GM23338 (cell line): ENCODE measurements at places on chromosomes 13 and 19.
A peak's percentile ranks its signal among the peaks of the same experiment; 100 is the strongest.

- peak; percentile 92 for DNase-seq
Measured at GRCh38 chr19:57803594-57804325, 11.0 kb downstream of the ZNF552 start.

- DNase-seq, result no peak
Measured at GRCh38 chr13:91193358-91193757, 154.1 kb upstream of the MIR17HG start.

- no peak for DNase-seq
Measured at GRCh38 chr13:32754179-32754578, 167.9 kb downstream of the PDS5B start.

DNA sequence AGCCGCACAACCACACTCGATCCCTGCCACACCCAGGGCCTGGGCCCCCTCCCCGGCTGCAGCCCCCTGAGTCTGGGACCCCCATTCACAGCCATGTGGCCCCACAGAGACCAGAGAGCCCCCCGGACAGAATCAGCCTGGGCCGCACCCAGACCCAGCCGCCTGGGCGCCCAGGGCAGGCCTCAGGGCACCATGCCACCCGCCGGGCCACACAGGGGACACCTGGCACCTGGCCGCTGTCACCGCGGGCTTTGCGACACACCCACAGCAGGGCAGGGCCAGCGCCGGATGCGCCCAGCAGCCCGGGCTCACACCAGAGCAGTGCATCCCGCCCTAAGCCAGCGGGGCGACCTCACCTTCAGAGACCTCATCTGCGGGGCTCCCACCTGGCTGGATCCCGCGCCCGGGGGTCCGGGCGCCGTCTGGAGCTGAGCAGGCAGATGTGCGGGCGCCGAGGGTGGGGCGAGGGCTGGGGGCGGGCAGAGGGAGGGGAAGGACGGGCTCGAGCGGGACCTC lies 443 bp downstream of the TBXA2R start:
- DNase-seq, result peak; percentile 65

GRCh38 chr19:34336781-34337271 lies 28.2 kb upstream of the GPI start:
- DNase-seq, result peak; percentile 76

GRCh38 chr19:15787611-15788155 lies at the start of gene OR10H5:
Gene OR10H5 (plus strand): TSS chr19:15787661. CDS start chr19:15794049, 6,388 bp downstream.
- DNase-seq, result no peak

- no peak for DNase-seq
Measured at GRCh38 chr13:24112791-24113190, 47.7 kb upstream of the SPATA13 start.

DNA sequence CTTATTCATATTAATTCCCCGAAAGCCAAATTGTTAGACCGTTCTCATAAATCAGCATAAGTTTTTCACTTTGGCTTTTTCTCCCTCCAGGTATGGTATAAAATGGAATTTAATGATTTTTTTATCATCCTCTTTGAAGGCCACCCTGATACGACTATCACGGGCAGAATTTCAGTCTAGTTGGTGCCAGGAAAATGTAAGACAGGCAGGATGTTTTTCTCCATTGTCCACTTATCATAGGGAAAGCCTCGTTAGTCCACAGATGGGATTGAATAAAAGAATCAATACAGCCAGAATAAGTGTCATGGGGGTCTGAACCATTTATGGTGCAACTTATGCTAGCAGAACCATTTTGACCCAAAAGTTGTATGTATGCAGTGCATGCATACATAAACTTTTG lies 566.0 kb upstream of the ARGLU1 start:
- no peak for DNase-seq

DNA sequence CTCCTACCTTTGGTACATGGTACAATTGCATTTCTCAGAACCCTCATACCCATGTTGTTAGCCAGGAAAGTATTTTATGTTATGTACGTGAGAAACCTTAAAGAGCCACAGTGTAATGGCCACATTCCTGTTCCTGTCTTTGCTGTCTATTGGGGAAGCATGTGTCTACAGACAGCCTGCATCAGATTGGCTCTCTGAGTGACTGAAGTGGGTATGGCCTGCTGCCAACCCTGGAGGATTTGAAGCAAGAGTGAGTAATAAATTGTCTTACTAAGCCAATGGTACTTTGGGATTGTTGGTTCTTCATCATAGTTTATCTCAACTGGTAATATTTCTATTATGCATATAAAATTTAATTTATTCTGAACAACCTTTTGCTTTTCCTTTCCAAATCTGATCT lies 574.1 kb downstream of the LMO7 start:
- no peak for DNase-seq

DNA sequence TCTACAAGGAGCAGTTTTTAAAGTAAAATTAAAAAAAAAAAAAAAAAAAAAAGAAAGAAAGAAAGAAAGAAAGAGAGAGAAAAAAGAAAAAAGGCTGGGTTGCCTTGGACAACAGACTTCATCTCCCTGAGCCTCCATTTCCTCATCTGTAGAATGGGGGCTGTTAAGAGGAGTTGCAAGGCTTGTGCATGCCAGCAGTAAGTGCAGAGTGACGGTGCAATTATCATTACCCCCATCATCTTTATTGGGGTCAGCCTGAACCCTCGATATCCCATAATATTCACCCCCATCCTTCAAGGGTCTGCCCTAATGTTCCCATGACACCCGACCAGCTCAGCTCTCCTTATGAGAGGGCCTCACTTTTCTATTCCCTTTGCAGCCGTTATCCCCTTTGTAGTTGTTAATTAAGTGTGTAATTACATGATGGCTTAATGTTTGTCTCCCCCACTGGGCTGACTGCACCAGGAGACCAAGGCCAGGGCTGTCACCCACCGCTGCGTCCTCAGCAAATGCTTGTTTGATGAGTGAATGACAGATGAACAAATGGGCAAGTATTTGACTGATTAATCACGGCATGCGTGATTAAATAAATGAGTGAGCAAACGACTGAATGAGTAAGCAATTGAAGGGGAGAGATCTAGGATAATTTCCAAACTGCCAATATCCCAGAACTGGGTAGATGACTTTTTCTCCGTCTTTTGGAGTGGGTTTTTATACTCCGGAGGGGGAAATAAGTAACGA lies 10.1 kb downstream of the FOSB start:
- DNase-seq, result no peak

GRCh38 chr19:4577020-4577782 lies 17.7 kb upstream of the SEMA6B start:
- peak; percentile 69 for DNase-seq

GRCh38 chr13:110418944-110419343 lies 111.9 kb downstream of the COL4A2 start:
- no peak for DNase-seq

- no peak for DNase-seq
Measured at GRCh38 chr13:26019881-26020870, 31.6 kb downstream of the SHISA2 start.

DNA sequence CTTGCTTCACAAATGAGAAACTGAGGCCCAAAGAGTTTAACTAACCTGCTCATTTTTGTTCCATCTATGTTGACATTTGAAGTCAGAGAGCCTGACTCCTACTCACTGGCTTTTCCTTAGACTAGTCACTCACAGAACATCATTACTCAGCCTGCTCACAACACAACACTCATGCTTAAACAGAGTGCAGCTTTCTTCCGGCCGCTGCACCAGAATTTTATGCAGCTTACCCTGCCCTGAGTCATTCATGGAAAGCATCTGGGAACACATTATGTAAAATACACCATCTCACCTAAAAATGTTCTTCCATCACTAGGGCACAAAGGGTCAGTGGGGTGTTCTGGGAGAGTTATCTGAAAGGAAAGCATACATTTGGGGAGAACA lies 303.4 kb downstream of the SPRY2 start:
- DNase-seq, result no peak
